ENCODE measurements at places on chromosomes 6 and 20. TPM values are rescaled to one million over a fixed set of nuclear protein-coding genes. Genes with fewer than 3 reads are reported as not detected.

MOCS1 gene
- 12.8 TPM for total RNA-seq

TMEM74B gene
- total RNA-seq: not detected

TREML1 gene
- total RNA-seq: not detected

PAQR8 gene
- 2.7 TPM for total RNA-seq

GPLD1 gene
- total RNA-seq: 0.26 TPM

ULBP1 gene
- total RNA-seq: 0.16 TPM

MTFR2 gene
- total RNA-seq: 0.16 TPM

BLOC1S5 gene
- 14.1 TPM for total RNA-seq

FKBP1A gene
- 125 TPM for total RNA-seq

KCNQ2 gene
- total RNA-seq: not detected

AARS2 gene
- 6.1 TPM for total RNA-seq

DNAH8 gene
- 0.05 TPM for total RNA-seq

GRCh38 chr20:58137651-58138265, 90.7 kb downstream of the ANKRD60 start:
- no peak for DNase-seq

DNA sequence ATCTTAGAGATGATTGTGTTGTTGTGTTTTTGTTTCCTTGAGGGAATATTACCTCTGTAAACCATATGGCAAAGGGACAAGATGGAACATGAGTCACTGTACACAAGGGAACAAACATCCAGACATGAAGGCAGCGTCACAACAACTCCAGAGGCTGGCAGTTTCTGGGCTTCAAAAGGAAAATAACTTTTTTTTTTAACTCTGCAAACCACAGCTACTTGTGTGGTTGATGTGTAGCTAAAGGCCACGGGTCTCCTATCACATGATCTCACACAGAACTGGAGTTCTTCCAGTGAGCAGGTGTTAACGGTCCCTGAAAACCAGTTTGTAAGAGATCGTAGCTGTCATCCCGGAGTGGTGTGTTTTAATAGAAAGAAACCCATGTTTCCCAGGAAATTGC, 33.2 kb upstream of the HBS1L start:
- peak; percentile 38 for DNase-seq

GRCh38 chr6:107866606-107867301, 42.6 kb upstream of the SCML4 start:
- DNase-seq: peak; percentile 57

GRCh38 chr6:15256538-15257271, 10.8 kb downstream of the JARID2 start:
- DNase-seq: peak; percentile 30

- DNase-seq: peak; percentile 91
Measured at GRCh38 chr6:4405621-4406212, 270.3 kb upstream of the ECI2 start.

DNA sequence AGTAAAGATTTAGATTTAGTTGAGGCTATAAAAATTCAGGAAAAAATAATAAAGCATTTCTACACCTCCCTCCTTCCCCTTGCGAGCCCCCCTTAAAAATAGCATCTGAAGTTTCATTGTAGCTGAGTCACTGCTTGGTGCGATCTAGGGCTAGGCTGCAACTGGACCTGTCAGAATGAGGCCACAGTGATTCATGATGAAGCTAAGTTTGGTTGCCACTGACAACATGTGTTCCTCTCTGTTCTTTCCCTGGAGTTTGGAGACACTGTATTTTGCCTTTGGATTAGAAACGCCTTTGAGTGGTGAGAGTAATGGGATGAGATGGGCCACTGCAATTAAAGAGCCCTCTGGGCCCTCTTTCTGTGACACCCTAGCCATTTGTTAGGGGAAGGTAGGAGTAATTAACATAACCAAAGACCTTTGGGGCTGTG, 334.1 kb downstream of the NRN1 start:
- DNase-seq: peak; percentile 92

- no peak for DNase-seq
Measured at GRCh38 chr20:51469578-51470498, 72.7 kb downstream of the NFATC2 start.

DNA sequence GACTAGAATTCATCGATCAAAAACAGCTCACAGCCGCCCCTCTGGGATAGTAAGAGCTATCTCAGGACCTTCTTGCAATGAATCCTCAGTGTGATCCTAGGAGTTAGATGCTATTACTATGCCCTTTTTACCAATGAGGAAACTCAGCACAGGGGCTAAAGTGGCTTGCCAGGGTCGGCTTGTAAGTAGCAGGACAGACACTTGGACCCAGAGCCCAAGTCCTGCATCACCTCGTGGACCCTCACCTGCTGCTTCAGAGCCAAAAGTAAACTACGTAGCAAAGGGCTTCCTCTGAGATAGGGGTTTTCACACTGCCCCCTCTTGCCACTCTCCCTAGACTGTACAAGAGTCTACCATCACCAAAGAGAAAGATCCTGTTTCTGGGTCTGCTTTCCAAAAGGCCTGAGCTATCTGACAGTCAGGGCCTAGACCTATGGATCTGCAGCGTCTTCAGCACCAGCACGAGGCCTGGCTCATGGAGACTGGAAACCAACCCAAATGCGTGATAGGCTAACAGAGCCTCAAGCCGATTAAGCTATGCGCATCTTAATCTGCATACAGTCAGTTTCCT, 172.3 kb downstream of the ANKRD60 start:
- no peak for DNase-seq

GRCh38 chr20:51446656-51447055, 95.9 kb downstream of the NFATC2 start:
- peak; percentile 64 for DNase-seq

- no peak for DNase-seq
Measured at GRCh38 chr6:51266604-51267003, 447.9 kb downstream of the TFAP2B start.

DNA sequence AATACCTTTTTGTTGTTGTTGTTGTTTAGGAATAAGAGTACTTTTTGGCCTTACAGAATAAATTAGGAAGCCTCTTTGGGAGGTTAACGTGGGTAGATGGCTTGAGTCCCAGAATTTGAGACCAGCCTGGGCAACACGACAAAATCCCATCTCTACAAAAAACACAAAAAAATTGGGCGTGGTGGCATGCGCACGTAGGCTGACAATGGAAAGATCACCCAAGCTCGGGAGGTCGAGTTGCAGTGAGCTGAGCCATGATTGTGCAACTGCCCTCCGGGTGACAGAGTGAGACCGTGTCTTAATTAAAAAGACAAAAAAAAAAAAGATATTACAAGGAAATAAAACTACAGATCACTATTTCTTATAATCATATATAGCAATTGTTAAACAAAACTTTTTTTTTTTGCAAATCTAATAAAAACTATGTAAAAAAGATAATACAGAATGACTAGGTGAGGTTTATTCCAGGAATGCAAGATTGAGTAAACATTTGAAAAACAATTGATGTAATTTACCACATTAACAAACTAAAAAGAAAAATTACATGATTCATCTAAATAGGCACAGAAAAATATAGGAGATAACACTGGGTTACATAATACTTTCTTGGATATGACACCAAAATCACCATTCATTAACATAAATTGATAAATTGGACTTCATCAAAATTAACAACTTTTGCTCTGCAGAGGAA, 43.6 kb upstream of the ASCC3 start:
- no peak for DNase-seq

DNA sequence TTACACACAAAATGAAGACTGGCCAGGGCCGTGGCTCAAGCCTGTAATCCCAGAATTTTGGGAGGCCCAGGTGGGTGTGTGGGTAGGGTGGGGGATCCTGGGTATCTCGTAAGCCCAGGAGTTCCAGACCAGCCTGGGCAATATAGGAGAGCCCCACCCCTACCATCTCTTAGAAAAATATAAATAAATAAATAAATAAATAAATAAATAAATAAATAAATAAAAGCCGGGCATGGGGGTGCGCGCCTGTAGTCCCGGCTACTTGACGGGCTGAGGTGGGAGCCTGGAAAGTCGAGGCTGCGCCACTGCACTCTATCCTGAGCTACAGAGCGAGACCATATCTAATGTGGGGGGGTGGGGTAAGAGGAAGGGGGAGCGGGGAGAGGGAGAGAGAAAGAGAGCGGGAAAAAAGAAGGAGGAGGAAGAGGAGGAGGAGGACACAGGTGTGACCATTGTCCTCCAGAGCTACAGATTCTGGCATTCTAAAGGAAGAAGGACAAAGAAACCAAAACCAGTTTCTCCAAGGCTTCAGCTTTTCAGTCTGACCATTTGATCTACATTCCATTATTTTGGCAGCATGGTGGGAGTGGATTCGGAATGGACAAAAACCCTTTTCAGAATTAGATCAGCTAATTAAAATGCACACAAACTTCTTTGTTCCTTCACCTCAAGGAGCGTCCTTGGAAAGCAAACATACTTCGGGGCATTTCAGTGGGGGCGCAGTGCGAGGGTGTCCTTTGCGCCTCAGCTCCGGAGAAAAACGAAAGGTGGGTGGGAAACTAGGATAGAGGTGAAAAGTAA, 577 bp upstream of the C6orf141 start:
- DNase-seq: no peak

DNA sequence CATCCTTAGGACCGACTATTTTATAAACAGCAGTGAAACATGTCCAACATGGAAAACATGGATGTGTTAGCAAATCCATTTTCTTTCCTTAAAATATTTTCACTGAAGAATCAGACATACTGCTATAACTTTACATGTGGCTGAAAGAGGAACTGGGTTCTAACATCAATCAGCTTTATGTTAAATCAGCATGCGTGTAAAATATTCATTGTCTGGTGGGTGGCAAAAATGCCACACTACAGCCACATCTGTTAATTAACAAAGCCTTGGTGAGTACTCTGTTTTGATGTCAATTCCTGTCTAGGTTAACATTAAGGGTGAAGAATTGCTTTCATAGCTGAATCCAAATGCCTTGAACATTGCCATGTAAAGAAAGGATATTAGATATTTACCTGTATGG, 222.6 kb upstream of the CEP162 start:
- no peak for DNase-seq

DNA sequence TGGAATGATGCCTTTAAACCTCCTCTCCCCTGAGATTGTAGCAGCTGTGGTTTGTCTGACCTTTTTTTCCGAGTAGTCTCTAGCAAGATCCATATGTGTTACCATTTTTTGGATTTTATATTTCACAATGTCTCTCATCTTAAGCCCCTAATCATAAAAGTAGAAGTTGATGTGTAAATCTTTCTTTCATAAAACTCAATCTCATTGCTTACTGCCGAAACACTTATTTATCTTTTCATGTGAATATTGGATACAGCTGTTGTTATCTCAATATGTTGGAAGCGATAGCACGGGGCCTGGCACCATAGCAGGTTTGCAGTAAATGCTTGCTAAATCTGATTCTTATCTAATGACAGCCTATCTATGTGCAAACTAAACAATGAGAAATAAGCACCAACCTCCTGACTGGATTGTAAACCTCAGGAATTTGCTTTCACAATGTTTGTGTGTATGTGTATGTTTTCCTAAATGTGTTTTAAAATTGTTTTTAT, 14.2 kb downstream of the SMPDL3A start:
- DNase-seq: no peak

DNA sequence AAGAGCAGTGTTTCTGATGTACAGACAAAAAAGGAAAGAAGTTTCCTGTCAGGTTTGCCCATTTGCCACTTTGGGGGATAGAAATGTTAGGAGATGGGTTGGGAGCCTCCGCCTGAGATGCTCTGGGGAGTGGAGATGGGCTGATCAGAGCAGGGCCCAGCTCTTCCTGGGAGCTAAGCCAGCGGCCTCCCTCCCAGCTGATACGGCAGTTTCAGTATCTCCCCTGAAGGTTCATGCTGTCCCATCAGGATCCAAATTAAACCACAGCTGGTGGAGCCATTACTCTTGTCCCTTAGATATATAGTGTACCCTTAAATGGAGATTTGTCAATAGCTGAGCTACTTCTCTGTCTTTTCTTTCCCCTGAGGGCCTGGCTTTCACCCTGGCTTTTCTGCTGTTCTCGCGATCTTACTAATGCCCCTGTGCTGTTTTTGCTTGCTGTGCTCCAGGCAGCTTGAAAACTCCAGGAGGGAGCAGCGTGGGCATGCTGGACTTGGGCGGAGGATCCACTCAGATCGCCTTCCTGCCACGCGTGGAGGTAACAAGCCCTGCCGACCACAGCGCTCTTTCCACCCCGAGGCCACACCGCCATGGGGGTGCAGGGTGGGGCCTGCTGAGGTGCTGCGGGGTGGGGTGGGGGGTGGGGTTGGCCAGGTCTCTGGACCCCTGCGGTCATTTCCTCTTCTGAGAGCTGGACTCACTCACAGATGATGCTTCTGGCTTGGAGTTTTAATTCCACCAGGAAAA, 20.9 kb downstream of the ENTPD6 start:
- DNase-seq: no peak

- peak; percentile 18 for DNase-seq
Measured at GRCh38 chr6:15621203-15622044, 41.4 kb downstream of the DTNBP1 start.

DNA sequence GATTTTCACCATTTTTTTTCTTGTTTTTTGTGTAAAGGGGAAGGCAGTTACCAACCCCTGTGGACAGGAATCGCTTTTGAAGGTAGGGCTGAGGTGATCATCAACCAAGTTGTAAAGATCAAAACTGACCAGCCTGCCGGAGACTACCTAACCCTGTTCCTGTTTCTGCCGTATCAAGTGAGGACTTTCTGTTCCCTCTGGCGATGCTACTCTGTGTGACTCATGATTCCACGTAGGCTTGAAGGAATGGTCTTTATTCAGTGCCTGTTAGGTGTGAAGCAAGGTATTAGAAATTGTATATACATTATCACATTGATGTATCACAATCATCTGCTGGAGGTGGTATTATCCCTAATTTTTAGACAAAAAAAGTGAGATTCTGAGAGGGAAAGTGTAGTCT, 161.3 kb downstream of the SOX4 start:
- DNase-seq: no peak

DNA sequence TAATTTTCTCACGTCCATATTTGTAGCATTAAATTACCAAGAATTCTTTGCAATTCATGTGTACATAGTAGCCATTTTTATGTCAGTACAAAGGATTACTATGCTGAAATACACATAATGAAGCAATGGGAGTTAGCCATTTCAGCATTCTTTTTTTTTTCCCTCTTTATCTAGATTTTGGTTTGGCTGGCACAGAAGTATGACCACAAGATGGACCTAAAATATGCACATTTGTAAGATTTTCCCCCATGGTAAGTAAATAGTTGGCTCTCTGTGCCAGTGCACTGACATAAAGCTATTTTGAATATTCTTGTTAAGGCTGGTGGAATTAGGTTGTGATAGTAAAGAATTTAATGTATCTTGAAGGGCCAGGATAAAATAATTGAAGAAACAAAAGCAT, 486.1 kb upstream of the BTBD3 start:
- DNase-seq: no peak

DNA sequence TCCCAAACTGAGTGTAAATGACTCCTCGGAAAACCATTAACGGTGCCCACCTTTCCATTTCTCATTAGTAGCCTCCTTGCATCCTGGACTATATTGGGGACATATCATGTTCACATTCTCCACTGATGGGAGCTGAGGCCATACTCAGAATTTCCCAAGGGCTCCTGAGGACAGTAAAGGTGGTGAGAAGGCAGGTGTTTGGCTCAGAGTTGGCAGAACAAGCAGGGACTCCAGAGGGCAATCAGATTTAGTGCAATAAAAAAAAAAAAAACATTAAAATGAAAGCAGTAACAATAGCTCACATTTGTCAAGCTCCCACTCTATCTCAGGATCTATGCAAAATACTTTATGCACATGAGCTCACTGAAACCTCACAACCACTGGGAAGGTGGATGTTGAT, 401.4 kb downstream of the MAFB start:
- no peak for DNase-seq

Data from myocyte (in vitro differentiated cells).